Keratinocyte (primary cell): ENCODE measurements at places on chromosomes 12 and 14. TPM values are rescaled to one million over a fixed set of nuclear protein-coding genes. Genes with fewer than 3 reads are reported as not detected.

Gene REP15
- polyA plus RNA-seq: 0.59 to 1.8 TPM (median 1.6 TPM) in 3 replicates

Gene PTPRQ
- 0.01 to 0.08 TPM in 2 of 3 replicates, not detected in the other for polyA plus RNA-seq

Gene SYCP3
- 0.09 to 0.16 TPM (median 0.13 TPM) in 3 replicates for polyA plus RNA-seq

Gene BBOF1
- polyA plus RNA-seq: 1.9 to 3.0 TPM (median 2.7 TPM) in 3 replicates

Gene STXBP6
- polyA plus RNA-seq: 0.63 to 1.4 TPM (median 0.94 TPM) in 3 replicates

Gene MSI1
- not detected in 3 replicates for polyA plus RNA-seq

DNA sequence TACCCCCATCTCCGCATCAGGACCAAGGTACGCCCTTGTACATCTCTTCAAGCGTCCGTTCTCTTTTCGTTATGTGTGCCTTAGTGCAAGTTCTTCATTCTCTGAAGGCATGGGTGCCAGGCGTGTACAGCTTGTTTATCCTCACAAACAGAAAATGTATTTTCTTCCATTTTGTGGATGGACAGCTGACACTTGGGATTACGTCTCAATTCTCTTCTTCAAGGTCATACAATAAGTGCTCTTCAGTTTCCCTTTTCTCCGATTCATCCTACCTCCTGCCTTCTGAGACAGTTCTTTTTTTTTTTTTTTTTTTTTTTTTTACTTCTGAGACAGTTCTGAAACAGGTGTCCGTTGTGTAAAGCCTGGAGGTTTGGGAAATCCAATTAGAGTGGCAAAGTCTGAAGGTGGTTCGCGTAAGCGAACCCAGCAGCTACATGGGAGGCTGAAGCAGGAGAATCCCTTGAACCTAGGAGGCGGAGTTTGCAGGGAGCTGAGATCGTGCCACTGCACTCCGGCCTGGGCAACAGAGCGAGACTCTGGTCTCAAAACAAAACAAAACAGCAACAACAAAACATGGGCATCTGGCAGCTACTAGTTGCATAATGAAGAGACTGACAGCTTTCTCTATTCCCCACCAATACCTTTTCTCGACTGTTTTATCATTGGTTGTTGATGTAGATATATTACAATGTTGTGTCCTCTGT, 734 bp downstream of the COX6A1 start:
- no peak for DNase-seq

DNA sequence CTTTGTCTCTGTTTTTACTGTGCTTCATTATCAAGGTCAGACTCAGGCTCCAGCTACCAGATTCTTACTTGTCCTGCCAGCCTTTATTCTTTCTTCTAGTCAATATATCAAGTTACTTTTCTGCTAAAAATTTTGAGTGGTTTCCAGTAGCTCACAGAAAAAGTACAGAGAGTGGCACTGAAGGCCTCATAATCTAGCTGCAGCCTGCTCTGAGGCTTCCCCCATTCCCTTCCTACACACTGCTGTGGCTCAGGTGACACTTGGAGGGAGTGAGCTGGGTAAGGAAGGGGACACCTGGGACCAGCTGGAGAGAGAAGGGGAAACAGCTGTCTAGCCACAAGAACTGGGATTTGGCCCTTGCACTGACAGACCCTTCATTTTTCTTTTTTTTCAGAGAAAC, 25.4 kb downstream of the TTC6 start:
- no peak for DNase-seq

GRCh38 chr14:70916300-70916699, 9.0 kb downstream of the PCNX1 start:
- no peak for DNase-seq

- no peak for DNase-seq
Observed at GRCh38 chr12:6644257-6644596, 3.0 kb downstream of the ACRBP start.
